Ovary (tissue), 10 donors: ENCODE measurements at places on chromosomes 16 and 17. TPM values are rescaled to one million over a fixed set of nuclear protein-coding genes. Genes with fewer than 3 reads are reported as not detected.

The PROCA1 gene
- total RNA-seq = 4.0 TPM

The STAT3 gene
- total RNA-seq = 118 TPM

The ABCC3 gene
- total RNA-seq = 5.2 TPM

DNA sequence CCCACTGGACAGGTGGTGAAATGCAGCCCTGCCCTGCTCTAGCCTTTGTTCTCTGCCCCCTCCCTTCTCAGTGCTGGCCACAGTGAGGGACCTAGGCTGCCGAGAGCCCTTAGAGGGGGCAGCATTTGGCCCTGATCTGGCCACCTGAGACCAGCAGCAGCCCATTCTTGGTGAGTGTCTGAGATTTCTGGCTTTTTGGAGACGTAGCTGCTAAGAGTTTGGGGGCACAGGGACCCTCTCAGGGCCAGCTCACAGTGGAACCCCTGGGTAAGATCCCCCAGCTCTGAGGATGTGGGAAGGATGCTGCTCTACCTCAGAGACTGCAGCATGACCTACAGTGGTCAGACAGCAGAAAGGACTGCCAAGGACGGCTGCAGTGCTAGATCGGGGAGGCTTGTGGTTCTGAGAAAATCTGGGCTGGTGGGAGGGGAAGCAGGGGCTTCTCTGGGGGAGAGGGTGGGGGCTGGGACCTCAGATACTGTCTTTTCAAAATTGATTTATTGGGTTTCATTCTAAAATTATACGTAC lies 13.3 kb downstream of the GRB7 start:
- DNase-seq = no peak

GRCh38 chr16:78230832-78231231 lies 131.4 kb downstream of the WWOX start:
- DNase-seq = no peak

GRCh38 chr16:74695450-74696422 lies 4.9 kb downstream of the MLKL start:
- peak; percentile 69 for DNase-seq

DNA sequence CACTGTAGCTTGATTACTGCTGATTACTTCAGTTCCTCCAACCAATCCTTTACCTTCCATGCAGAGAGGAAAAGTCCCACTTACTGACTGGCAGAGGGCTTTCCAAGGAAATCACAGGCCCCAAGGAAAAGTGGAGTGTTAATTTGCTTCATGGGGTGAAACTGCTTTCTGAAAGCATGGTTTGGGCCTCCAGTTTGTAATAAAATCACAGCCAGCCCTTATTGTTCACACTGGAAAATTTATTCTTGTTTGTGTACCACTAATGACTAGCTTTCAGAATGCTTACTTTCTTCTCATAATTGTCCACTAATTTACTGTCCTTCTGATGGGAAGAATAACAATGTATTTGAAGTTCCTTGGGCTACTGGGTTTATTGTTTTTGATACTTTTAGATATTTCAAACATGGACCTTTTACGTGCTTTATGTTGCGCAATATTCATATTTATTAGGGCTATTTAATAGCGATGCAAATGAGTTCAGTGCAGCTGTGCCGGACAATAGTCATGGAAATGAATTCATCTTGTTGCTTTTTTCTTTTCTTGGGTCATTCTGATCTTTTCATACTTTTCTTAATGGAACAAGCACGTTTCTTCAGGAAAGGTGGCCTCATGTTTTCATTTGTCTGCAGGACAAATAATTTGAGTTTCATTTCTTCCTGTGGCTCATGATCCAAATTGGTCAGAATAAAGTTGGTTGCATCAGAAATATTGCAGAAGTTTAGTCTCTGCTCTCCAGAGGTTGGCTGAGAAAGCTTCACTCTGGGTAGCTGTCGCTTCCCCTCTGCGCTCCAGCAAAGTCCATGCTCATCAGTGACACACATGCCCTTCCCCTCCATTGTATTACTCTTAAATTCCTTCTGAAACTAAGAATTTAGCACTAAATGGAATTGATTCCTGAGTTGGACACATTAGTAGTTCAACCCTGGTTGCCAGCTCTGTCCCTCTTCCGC lies 128.7 kb downstream of the PRKCA start:
- no peak for DNase-seq

DNA sequence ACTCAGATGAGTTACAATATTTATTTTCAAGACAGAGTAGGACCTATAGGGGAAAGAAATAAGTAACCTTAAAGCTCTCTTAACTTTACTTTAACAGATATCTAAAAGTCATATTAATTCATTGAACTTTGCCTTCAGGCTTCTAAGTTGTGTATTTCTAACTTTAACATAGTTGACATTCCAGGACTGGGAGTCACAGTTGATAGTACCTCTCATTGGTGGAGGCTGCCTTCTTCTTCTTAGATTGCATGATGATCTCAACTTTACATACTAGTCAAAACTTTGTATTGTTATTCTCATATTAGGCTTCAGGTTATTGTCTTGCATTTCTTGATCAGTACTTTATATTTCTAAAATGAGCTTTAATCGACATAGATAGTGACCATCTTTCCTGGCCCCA lies 350.1 kb upstream of the KIF2B start:
- no peak for DNase-seq

DNA sequence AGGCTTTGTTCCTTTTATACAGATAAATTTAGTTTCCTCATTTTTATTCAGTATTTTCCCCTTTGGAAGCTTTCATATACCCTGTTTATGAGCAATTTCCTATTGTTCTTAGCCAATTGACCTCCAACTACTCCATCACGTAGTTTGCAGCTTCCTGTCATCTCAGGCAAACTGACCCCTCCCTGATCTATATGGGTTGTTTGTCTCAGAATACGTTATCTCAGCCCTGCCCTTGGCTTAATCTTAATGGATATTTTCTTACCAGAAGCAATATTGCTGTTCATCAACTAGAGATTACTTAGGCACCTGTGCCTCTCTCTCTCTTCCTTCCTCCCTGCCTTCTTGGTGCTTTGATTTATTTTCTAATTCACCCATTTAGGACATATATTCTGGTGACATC lies 81.2 kb downstream of the ZNF18 start:
- DNase-seq = no peak

- no peak for DNase-seq
Measured at GRCh38 chr17:28997806-28998205, 8.0 kb downstream of the SEZ6 start.

DNA sequence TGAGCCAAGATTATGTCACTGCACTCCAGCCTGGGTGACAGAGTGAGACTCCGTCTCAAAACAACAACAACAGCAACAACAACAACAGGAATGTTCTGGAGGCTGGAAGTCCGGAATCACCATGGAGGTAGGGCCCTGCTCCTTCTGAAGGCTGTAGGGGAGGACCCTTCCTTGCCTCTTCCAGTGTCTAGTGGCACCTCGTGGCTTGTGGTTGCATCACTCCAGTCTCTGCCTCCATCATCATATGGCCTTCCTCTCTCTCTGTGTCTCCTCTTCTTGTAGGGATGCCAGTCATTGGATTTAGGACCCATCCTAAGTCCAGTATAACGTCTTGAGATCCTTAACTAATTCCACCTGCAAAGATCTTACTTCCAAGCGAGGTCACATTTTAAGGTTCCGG lies 14.0 kb downstream of the NAGPA start:
- DNase-seq = no peak
